ENCODE measurements at places on chromosomes 1 and 21.

DNA sequence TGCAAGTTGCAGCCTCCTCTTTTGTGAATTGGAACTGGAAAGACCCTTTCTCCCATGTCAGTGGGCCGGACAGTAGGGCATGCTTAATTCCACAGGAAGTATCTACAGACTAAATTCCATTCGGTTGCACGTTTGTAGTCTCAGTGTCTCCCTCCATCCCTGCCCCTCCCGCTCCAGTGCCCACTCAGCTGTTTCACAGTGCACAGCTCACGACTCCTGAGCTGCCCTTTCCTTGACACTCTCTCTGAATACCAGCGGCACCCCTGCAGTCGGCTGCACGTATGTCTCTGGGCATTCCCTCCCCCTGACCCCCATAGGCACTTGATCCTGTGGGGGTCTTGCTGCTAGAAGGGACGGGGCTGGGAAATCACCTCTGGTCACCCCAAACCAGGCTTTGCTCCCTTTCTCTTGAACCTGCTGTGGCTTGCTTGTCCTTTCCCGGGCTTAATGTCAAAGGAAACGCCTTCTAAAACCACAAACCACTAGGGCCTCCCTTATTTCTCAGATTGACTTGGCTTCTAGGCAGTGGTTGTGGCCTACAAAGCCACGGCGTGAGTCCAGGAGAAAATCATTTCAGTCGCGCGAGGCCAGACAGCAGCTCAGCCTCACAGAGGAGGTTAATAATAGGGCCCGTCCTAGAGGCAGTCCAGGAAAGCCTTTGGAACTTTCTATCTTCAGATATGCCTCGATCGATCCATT is 365.3 kb upstream of the PROX1 start:
- DNase-seq, result no peak

GRCh38 chr1:160046494-160047110 is 14.8 kb upstream of the PIGM start:
- no peak for DNase-seq

GRCh38 chr1:241591317-241591716 is 48.9 kb downstream of the CHML start:
- no peak for DNase-seq

DNA sequence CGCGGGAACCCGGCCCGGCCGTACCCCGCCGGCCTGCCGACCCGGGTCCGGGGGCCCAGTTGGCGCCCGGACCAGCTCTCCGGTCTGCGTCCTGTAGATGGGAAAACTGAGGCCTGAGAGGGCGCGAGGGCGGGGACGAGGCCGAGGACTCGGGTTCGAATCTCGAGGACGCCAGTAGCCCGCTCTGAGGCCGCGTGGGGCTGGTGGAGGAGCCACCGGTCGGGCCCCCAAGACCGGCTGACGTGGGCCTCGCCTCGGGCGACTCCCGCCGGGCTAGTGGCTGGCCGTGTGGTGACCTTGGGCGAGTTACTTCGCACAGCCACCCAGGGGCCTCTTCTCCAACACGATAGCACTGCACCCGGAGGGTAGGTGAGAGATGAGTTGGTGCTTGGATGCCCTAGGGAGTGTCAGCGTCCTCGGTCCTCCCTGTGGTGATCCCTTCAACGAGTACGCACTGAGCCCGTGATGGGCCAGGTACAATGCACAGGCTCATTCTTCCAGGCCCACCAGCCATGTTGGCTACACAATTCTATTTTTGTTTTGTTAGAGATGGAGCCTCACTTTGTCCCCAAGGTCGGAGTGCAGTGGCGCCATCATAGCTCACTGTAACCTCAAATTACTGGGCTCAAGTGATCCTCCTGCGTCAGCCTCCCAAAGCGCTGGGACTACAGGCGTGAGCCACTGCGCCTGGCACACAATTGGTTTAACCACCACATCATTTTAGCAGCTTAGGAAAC is 404 bp upstream of the SCMH1 start:
- DNase-seq, result peak; percentile 53

DNA sequence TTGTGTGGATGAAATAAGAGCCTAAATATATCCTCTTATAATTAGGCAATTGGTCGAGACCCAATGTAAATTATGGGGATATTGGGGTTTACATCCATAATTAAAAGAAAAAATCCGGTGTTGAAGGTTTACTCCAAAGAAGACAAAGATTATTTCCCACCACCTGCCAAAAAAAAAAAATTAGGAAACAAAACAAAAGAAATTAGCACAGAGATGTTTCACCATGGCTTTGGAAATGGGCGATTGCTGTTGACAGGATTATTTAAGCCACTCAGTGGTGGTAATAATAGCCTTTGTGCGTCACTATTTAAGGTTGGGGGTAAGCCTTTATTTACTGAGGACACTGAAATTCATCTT is 585 bp upstream of the GLRX2 start:
- no peak for DNase-seq

GRCh38 chr1:184021728-184022127 is 15.8 kb downstream of the COLGALT2 start:
- no peak for DNase-seq

DNA sequence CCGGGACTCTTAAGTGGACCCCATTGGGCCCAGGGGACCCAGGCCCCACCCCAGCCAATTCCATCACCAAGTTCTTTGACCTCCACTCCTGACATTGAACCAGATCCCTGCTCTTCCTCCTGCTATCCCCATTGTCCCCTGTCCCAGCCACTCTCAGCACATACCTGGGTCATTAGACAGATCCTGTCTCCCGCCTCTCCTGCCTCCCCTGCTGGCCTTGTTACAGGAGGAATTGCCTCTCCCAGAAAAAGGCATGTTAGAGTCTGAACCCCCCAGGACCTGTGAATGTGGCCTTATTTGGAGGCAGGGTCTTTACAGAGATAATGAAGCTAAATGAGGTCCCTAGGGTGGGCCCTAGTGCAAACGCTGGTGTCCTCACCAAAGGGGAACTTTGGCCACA is 301.9 kb downstream of the NPHP4 start:
- no peak for DNase-seq

DNA sequence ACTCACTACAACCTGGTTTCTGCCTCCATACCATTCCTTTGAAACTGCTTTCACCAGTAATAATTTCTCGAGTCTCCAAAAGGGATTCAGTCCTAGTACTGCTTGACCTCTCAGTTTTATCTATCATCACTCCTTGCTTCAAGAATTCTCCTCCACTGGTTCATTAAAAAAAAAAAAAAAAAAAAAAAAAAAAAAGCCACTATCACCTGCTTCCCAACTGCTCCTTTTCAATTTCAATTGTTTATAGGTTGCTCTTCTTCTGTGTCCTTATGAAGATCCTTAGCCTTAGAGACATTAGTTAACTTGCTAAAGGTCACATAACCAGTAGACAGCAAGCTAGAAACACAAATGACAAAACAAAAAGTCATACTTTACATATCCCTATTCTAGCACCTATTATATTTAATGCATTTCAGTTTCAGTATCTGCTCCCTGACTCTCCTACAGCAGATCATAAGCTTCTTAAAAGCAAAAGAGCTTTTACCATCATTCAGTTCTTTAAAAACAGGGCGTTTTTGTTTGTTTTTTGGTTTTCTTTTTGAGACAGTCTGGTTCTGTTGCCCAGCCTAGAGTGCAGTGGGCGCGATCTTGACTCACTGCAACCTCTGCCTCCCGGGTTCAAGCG is 7.1 kb downstream of the NRDC start:
- no peak for DNase-seq

- DNase-seq, result no peak
Measured at GRCh38 chr1:31502926-31503511, 73.3 kb upstream of the TINAGL1 start.

DNA sequence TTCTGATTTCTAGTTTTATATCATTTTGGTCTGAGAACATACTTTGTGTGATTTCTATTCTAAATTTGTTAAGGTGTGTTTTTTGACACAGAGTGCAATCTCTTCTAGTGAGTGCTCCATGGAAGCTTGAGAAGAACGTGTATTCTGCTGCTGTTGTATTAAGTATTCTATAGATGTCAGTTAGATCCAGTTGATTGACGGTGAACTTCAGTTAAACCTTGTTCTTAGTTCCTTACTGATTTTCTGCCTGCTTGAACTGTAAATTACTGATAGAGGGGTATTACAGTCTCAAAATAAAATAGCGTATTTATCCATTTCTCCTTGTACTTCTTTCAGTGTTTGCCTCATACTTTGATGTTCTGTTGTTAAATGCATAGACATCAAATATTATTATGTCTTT is 248.1 kb upstream of the GREM2 start:
- DNase-seq, result no peak

GRCh38 chr1:40703316-40703715 is 11.8 kb downstream of the NFYC start:
- DNase-seq, result no peak

- no peak for DNase-seq
Measured at GRCh38 chr1:56469640-56470371, 109.6 kb downstream of the PLPP3 start.

- DNase-seq, result no peak
Measured at GRCh38 chr1:52592637-52593323, 9.4 kb upstream of the GPX7 start.

DNA sequence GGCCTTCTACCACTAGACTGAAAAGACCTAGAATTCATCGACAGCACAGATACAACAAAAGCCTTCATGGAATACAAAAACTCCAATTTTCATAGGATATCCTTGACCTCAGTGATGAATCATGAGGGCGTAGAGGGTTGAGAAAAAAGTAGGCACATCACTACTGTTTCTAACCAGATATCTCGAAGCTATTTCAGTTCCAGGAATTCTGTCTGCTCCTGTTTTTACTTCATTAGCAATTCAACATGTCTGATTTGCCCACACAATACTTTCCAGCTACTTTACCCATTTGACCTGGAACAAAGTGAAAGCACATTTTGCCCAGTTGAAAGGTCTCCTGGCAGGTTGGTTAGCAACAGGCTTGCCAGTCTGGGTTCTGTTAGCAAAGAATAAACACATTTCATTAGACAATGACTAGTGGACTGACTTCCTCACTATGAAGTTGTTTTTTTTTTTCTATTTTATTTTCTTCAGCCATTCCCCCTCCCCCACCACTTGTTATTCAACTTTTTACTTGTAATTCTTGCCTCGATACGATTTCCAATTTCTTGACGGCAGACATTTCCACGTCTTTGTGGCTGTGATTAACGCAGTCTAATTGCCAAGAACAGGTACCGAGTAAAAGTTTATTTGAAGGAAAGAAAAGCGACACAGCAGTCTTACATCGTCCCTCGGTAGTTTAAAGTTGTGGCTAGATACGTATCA is 4.0 kb upstream of the ZBTB18 start:
- no peak for DNase-seq

- DNase-seq, result no peak
Measured at GRCh38 chr1:90973897-90974798, 47.7 kb downstream of the ZNF644 start.

DNA sequence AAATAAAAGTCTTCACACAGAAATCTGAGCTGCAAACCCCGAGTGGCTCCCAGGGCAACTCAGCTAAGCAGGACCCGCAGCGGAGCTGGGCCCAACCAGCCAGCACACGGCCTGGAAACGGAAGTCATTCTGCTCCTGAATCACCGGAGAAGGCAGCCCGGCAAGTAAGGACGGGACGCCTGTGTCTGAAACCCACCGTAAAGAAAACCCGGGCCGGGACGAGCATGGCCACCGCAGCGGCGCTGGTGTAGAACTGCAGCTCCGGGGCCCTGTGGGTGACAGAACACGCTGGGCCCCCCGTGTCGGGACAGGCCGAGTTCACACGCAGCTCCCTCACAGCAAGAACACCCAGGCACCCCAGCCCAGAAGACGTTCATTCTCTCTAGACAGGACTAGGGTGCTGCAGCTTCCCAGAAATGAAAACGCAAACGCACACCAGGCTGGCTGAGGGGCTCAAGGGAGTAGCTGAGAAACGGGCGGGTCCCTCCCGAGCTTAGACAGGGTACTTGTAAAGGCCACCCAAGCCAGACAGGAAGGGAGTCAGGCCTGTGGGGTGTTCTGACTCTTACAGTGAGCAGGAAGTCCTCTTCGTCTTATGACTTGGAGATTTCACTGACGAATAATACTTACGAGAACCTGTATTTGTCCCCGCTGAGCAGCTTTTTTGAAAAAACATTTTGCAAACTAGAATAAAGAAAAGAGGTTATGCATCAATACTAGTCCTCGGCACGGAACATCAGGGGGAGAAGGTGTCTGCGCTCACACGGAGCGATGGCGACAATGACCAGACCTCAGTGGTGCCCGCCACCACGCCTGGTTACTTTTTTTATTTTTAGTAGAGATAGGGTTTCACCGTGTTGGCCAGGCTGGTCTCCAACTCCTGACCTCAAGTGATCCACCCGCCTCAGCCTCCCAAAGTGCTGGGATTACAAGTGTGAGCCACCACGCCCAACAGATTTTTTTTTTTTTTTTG is 10.9 kb upstream of the CDK11B start:
- no peak for DNase-seq

- DNase-seq, result no peak
Measured at GRCh38 chr1:18723701-18724411, 93.2 kb downstream of the PAX7 start.

GRCh38 chr1:29626066-29626465 is 389.7 kb downstream of the PTPRU start:
- DNase-seq, result no peak

- DNase-seq, result no peak
Measured at GRCh38 chr1:167013108-167013929, 24.2 kb downstream of the MAEL start.

DNA sequence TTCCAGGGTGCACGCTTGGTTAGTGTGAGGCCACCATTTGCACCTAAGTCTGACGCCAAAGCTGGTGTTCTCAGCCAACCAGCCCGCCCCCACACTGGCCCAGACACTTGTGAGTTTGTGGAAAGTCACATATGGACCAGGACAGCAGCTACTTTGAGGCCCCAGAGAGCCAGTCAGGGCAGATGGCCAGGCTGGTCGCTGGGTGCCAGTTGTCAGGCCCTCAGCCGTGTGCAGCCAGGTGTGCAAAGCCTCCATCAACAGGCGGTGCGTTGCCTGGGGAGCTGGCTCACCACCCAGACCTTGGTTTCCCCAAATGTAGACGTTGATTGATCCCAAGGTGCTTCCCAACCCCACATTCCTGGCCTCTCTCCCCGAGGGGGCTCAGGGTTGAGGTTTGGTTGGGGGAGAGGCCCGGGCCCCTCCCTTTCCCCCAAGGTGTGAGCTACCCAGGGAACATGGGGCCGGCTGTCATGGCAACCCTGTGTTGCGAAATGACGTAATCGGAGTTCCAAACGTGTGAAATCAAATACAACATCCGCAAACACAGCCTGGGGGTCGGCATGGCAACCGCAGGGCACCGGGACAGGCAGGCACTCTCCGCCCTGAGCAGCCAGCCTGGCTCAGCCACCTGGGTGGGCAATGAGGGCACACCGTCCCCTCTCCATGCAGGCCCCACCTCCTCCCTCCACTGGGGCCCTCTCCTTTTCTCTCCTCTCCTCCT is 42.2 kb upstream of the WNT4 start:
- no peak for DNase-seq

- DNase-seq, result no peak
Measured at GRCh38 chr1:209154912-209155311, 428.6 kb upstream of the CAMK1G start.

DNA sequence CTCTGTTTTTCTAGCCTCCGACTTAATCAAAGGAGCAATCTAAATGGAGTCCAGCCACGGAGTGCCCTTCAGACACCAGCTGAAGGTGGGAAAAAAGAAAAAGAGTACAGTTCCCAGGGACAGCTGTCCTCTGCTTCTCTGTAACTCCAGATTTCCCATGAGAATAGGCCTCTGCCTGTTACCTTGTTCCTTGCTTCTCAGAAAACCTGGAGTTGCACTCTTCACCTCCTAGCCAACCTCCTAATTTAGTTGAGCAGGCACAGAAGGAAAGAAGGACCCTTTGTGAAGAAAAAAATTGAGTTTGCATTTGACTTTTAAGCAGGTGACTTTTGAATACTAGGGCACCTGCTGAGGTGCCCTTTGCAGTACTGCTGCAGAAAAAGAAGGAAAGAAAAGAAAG is 8.3 kb downstream of the BARHL2 start:
- DNase-seq, result no peak

GRCh38 chr1:117164209-117164608 is 42.7 kb upstream of the TRIM45 start:
- DNase-seq, result no peak
